ENCODE measurements at places on chromosomes 13 and 19. TPM values are rescaled to one million over a fixed set of nuclear protein-coding genes. Genes with fewer than 3 reads are reported as not detected.

SRRM5 gene
- not detected for total RNA-seq

PRX gene
- 1.1 TPM for total RNA-seq

SIGLECL1 gene
- total RNA-seq = not detected

C13orf42 gene
- not detected for total RNA-seq

ZSCAN4 gene
- total RNA-seq = not detected

TUBB4A gene
- total RNA-seq = not detected

ARRDC5 gene
- not detected for total RNA-seq

ACTL9 gene
- total RNA-seq = not detected

TMPRSS9 gene
- not detected for total RNA-seq

CEACAM7 gene
- not detected for total RNA-seq

WDR62 gene
- 7.0 TPM for total RNA-seq

PPFIA3 gene
- 5.3 TPM for total RNA-seq

YJEFN3 gene
- total RNA-seq = under 0.01 TPM

INAFM1 gene
- total RNA-seq = not detected

KANK3 gene
- total RNA-seq = 14.6 TPM

RUBCNL gene
- total RNA-seq = not detected

RNF225 gene
- total RNA-seq = not detected

GTF3A gene
- 110 TPM for total RNA-seq

HS6ST3 gene
- total RNA-seq = 0.15 TPM
